ENCODE measurements at places on chromosomes 12 and 14. TPM values are rescaled to one million over a fixed set of nuclear protein-coding genes. Genes with fewer than 3 reads are reported as not detected.

BICDL1 gene
- 0.65 TPM for total RNA-seq

CLEC6A gene
- not detected for total RNA-seq

JPH4 gene
- total RNA-seq: not detected

- no peak for DNase-seq
These were observed 2.1 kb downstream of the IFI27 start for GRCh38 chr14:94112513-94113063.

DNA sequence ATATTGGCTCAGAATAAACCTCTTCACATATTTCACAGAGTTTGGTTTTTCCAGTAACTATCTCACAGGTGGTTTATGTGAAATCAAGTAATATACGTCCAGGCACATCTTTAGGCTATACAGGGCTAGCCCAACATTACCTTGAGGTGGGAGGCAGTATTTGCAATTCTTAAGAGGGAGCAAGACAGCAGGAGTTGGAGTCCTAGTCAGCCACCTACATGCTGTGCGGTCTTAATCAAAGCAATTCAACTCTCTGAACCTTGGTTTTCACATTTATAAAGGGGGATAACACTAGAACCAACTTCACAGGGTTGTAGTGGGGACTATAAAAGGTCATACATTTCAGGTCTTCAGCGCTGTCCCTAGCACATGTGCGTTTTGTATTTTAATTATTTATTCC, 73.5 kb upstream of the FICD start:
- no peak for DNase-seq

DNA sequence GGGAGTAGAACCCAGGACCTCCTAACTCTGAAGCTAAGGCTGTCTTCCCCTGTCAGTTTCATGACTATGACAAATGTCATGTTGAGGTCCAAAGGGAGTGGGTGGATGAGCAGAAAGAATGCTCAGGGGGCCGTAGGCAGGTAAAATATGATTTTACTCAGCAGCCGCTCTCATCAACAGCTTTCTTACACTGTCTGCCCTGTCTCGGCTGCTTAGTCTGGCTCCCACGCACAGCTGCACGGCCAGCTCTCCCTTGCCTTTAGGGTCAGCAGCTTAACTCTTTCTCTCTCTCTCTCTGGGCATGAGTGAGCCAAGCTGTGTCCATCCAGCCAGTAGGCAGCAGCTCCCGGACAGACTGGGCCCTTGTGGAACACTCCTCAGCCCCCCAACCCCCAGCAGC, 95.2 kb downstream of the GCH1 start:
- DNase-seq: no peak

- no peak for DNase-seq
These were observed 916.3 kb upstream of the SEL1L start for GRCh38 chr14:82449926-82450468.

- DNase-seq: no peak
These were observed 1.7 kb downstream of the SLC39A9 start for GRCh38 chr14:69400154-69400553.

- DNase-seq: no peak
These were observed 139.7 kb upstream of the CCND2 start for GRCh38 chr12:4133636-4134447.

- DNase-seq: no peak
These were observed 9.5 kb downstream of the MED13L start for GRCh38 chr12:116267948-116268347.

Measured in Daoy (cell line).